Activated CD8-positive, alpha-beta memory T cell treated with anti-CD3 and anti-CD28 coated beads for 1 hour (primary cell): ENCODE measurements at places on chromosomes 4 and X.

GRCh38 chr4:29717287-29718057 lies 1002.7 kb upstream of the PCDH7 start:
- DNase-seq: no peak

DNA sequence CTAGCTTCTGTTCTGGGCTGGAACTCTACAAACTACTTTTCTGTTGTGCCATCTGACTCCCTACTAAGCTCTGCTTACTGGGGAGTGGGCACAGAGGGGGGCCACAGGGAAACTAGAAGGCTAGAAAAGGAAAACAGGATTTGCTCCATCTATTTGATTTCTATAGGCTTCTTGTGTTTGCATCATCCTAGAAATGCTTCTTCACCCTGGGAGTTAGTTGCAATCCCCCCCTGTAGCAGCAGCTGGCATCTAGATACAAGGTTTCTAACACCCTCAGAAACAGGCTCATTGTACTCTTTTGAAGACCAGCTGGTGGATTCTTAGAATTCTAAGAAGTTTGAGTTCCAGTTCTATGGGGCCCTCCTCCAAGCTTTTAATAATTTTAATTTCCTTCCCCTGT lies 213.4 kb downstream of the TMA16 start:
- no peak for DNase-seq

- DNase-seq: no peak
These were observed 43.8 kb upstream of the NKX1-1 start for GRCh38 chr4:1449833-1450741.

DNA sequence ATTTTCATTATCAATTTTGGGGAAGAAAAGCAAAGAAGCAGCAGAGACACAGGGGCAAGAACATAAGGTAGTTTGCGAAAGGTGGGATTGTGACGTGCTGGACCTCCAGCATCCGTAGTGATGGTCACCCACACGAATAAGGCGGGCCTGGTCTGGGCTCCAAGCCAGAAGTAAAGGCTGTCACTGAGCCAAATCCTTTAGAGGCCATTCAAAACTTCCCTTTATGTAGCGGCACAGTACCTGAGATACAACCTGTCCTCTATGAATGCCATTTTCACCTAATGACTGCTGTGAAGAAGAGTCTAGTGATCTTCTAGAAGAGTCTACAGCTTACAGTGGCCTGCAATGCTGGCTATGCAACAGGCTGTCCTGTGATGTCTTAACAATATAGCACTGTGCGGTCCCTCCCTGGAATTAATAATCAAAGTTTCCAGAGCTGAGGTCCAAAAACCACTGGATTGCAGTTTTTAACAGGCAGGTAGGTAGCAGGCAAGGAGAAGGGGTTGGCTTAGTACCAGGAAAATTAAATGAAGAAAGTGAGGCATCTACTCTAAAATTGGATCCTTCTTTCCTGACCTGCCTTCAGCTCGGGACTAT lies 56.2 kb downstream of the TRIML1 start:
- DNase-seq: no peak

- DNase-seq: no peak
These were observed 180.8 kb downstream of the RAPGEF2 start for GRCh38 chr4:159283696-159284095.

DNA sequence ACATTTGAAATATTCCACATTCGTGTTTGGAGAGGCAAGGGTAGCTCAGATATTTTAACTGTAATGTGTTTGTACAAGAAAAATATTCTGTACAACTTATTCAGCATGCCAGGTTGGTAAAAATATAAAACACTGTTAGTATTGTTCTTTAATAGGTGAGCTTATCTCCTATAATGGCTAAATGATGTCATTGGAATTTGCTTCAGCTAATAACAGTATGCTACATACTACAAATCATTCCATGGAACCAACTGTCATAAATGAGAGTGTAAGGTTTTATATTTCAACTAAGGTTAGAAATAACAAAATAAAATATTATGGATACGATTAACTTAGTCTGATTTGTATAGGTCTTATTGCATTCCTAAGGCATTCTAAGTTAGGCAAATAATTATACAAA lies 206.6 kb downstream of the ADGRL3 start:
- DNase-seq: no peak

- no peak for DNase-seq
These were observed 89.9 kb upstream of the DHX15 start for GRCh38 chr4:24674279-24674678.

GRCh38 chr4:135316266-135316779 lies 1114.7 kb upstream of the PABPC4L start:
- DNase-seq: no peak

- DNase-seq: no peak
These were observed 54.4 kb upstream of the USP26 start for GRCh38 chrX:133151336-133151735.

DNA sequence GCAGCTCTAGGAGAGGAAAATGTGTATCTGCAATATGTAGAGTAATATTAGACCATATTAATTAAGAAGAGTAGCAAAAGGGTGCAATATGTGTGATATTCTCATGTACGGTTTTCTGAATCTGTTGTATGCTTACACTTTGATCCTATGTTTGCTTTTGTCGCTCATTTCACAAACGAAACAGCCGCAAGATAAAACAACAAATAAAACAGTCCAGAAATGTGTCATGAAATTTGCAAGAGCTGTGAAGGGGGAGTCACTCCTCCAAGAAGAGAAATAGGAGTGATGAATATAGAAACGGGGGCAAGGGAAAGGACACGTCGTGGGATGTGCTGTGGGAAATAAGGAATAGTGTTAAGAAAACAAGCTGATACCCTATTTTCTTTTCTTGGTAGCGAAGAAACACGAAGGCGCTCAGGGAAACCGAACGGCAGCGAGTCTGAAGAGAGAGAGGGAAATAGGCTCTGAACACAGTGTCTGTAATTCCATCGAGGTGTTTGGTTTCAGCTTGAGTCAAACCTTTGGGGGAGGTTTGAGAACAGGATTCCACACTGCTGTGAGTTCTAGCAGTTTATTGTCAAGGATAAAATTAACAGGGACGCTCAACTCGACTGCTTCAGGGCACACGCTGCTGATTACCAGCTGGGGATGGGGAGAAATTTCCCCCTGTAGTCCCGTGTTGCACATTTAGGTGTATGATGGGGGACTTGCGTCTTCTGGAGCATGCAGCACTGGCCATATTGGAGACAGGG lies 595.6 kb upstream of the TENM3 start:
- DNase-seq: no peak

DNA sequence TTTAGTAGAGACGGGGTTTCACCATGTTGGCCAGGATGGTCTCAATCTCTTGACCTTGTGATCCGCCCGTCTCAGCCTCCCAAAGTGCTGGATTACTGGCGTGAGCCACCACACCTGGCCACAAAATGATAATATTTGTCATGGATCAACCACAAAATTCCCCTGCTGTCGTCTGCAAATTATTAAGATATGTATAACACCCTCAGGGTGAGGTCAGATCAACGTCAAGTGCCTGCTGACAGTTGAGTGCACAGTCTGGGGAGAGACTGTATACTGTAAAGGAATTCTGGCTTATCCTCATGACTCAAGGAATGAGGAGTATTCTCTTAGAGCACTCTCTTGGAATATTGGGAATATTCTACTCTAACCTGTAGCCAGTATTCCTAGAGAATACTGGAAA lies 11.2 kb downstream of the EPGN start:
- DNase-seq: no peak

DNA sequence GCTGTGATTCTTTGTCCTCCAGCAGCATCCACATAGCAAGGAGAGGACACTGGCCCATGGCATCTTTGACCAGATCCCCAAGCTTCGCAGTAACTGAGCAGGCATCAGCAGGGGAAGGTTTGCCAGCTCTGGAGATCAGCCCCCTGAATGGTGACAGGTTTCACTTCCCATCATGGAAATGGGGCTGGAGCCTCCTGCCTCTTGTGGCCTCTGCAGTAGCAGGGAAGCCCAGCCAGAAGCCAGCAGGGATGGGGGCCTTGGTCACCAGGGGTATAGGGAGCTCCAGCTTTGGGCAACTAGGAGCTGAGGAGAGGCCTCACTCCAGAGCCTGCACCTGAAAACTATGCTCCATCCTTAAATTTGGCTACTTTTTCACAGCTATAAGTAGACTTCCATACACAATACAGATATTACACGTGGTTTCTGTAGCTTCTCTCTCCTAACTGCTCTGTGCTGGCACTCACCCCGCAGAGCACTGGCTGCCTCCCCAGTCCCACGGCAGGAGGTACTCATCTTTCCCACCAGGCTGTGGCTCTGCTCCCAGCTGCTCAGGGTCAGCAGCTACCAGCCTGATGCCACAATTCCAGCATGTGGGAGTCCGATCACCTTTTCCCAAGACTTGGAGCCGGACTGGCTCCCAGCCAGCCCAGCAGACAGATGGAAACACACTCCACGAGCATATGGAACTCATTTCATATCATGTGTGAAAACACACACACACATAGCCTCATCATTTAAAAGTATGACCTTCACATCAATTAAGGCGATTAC lies 2.8 kb downstream of the TMEM271 start:
- DNase-seq: no peak

GRCh38 chrX:150777328-150777992 lies 84.3 kb downstream of the MTMR1 start:
- no peak for DNase-seq

- no peak for DNase-seq
These were observed 26.3 kb upstream of the PRSS48 start for GRCh38 chr4:151250706-151251105.

DNA sequence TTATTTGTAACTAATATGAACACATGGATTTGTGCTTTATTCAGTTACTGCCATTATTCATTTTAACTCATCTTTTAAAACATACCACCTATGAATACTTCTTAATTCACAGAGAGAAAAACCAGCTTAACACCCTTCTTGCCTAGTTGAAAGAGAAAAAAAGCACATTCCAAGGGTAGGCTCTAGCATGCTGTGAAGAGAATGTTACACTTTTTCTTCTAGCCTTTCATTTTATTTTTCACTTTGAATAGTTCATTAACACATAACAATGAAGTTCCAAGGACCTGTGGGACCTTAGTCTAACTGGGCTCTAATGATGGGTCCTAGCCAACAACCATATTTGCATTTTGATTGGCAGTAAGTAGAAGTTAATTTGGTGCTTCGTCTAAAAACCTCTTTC lies 279.9 kb upstream of the MAGEB2 start:
- no peak for DNase-seq

DNA sequence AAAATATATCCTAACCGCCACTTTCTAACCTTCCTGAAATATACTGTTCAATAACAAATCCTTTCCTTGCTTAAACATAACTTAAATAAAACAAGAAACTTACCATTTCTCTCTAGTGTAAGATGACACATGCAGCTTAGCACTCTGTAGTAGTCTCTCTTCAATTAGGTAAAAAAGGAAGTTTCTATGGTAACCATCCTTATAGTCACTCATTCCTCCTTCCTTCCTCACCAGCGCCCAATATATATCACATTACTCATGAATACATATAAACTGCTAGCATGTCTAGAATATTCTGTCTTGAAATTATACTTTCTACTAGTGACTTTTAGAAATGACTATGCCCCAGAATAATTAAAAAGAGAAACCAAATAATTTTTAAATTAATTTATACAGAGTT lies 112.2 kb downstream of the SNCA start:
- DNase-seq: no peak

- DNase-seq: no peak
These were observed 6.6 kb upstream of the LOC101059915 start for GRCh38 chrX:71660562-71661416.

- no peak for DNase-seq
These were observed 74.7 kb downstream of the SNCA start for GRCh38 chr4:89762311-89762710.

- no peak for DNase-seq
These were observed 101.4 kb downstream of the FIP1L1 start for GRCh38 chr4:53478671-53479456.

- no peak for DNase-seq
These were observed 807 bp downstream of the SEL1L3 start for GRCh38 chr4:25861951-25862410.

- no peak for DNase-seq
These were observed 35.1 kb downstream of the FBXO8 start for GRCh38 chr4:174248407-174248806.

DNA sequence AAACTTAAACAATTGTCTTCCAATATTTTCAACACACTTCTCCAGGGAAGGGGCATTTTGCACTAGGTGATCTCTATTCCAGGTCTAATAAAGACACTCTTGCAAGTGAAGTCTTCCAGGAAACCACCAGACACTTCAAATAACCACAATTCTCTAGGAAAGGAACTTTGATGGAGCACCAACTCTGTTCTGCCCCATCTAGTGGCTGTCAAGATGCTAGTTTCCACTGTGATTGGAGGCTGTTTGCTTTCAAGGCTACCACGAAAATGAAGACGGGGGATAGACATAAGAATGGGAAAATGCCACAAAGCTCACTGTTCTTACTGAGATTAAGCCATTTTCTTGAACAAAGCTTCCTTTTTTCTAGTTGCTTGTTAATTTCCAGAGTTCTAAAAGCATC lies 100.6 kb upstream of the F9 start:
- no peak for DNase-seq
